Progenitor cell of endocrine pancreas (in vitro differentiated cells): ENCODE measurements at places on chromosomes 7 and 10. TPM values are rescaled to one million over a fixed set of nuclear protein-coding genes. Genes with fewer than 3 reads are reported as not detected.
A peak's percentile ranks its signal among the peaks of the same experiment; 100 is the strongest.

The INTS15 gene
- total RNA-seq: 48.6 and 57.1 TPM in 2 replicates

The CDNF gene
- 1.3 and 2.3 TPM in 2 replicates for total RNA-seq

The EGFR gene
- total RNA-seq: 43.8 and 47.8 TPM in 2 replicates

The CCDC172 gene
- total RNA-seq: not detected in 2 replicates

The GARS1 gene
- total RNA-seq: 117 and 141 TPM in 2 replicates

The TRIM56 gene
- 19.3 and 22.0 TPM in 2 replicates for total RNA-seq

The TRIM50 gene
- 10.9 and 11.2 TPM in 2 replicates for total RNA-seq

DNA sequence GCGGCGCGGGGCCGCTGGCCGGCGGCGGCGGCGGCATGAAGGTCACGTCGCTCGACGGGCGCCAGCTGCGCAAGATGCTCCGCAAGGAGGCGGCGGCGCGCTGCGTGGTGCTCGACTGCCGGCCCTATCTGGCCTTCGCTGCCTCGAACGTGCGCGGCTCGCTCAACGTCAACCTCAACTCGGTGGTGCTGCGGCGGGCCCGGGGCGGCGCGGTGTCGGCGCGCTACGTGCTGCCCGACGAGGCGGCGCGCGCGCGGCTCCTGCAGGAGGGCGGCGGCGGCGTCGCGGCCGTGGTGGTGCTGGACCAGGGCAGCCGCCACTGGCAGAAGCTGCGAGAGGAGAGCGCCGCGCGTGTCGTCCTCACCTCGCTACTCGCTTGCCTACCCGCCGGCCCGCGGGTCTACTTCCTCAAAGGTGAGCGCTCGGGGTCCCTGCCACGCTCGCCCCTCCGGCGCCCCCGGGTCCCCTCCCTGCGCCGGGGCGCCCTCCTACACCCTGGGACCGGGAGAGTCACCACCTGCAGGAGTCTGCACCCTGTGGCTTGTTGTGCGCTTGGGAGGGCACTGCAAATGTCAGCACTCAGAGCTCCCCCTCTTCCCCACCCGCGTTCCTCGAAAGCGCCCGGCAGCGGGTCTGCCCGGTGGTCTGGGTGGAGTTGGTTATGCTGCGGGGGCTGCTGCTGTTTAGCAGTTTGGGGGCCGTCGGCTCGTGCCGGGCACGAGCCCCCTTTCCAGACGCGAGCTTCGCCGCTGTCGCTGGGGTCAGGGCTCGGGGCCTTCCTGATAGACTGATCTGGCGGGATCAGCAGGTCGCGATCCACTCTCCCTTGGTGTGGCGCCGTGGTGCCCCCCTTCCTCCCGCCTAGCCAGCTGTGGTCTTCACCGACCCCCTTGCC lies 627 bp downstream of the DUSP5 start:
- H3K36me3 ChIP-seq: peaks cover 5% of the 10 kb centered on the region
- peak overlapping the region; percentile 92 for H3K27ac ChIP-seq
- H3K4me3 ChIP-seq: peak overlapping the region; percentile 88
- peak; percentile 26 for DNase-seq
- peaks cover 61% of the 10 kb centered on the region for H3K4me1 ChIP-seq
